NCI-H1417 treated with DMSO at 0.1 percent for 48 hours (cell line): ENCODE measurements at places on chromosomes 6 and 20.

DNA sequence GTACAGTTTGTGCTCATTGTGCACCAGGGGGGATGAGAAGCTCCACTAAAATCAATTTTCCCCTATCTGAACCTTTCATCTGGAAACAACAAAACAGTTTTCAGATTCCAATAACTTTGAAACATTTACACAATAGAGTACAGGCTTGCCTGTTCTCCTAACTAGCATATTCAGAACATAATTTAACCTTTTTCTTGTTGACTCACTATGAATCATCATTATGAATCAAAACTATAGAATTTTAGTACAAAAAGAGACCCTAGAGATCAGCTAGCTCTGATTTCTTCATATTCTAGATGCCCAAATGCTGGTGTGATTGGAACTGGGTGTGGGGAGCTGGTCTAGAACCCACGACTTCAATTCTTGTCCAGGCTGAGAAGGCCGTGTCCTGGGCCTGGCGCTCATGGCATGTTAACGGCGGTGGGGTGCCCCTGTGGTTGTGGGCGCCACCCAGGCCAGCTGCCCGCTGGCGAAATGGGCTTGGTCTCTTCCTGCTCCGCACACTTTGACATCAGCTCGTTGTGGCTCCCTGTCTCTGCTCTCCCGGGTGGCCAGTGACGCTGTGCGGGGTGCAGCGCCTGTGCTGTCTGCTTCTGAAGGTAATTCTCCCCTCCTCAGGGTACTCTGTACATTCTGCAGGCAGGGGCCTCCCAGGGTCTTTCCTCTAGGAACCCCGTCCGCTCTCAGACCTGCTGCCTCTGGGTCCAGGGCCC is 29.9 kb upstream of the AGPAT4 start:
- no peak for DNase-seq

- DNase-seq, result no peak
Observed at GRCh38 chr6:102742028-102742427, 1348.5 kb downstream of the GRIK2 start.

- no peak for DNase-seq
Observed at GRCh38 chr20:34268851-34269636, 27.8 kb downstream of the ASIP start.

DNA sequence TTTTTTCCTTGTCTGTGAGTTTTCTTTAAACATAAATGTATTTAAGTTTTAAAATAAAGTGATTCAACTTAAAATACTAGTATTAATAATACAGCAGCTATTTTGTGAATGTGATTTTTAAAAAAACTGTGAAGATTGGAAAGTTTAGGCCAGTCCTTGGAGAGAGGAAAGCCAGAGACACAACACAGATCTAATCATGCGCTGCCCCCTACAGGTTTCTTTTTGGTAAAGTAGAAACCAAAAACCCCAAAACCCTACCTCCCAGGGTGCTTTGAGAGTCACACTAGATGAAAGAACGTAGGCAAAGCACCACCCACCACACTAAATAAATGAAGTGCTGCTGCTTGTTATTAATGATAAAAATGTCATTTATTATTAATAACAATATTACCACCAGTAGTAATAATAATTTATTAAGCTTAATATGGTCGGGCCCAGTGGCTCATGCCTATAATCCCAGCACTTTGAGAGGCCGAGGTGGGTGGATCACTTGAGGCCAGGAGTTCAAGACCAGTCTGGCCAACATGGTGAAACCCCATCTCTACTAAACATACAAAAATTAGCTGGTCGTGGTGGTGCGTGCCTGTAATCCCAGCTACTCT is 33.7 kb downstream of the SLC9A8 start:
- no peak for DNase-seq

- no peak for DNase-seq
Observed at GRCh38 chr20:24657196-24657595, 187.8 kb downstream of the SYNDIG1 start.
